ENCODE measurements at places on chromosomes 11 and 22.

- no peak for DNase-seq
Measured at GRCh38 chr11:111819829-111820237, 51.5 kb downstream of the ALG9 start.

- DNase-seq, result peak; percentile 46
Measured at GRCh38 chr11:46529095-46529905, 64.5 kb downstream of the AMBRA1 start.

- DNase-seq, result peak; percentile 96
Measured at GRCh38 chr22:46068593-46069491, 81.5 kb upstream of the PPARA start.

DNA sequence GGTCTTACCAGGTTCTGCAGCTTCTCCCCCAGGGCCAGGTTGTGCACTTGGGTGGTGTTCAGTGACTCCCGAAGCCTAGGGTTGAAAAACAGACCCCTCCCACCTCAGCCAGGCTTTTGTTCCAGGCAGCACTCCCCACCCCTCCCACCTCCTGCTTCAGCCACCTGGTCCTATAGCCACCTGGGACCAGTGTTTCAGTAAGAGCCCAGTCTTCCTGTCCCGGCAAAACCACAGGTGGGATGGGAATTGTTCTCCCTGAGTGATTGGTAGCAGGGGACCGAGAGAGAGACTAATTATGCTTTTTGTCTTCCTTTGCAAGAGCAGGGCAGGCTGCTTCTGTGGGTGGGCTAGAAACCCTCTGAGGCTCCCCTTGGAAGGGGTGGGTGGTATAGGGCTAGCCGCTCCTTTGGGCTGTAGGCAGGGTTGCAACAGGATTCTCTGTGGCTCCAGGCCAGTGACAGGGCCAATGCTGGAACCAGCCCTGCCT is 8.5 kb upstream of the NAALADL1 start:
- no peak for DNase-seq

GRCh38 chr11:61814247-61814957 is 2.4 kb downstream of the FADS1 start:
- peak; percentile 41 for DNase-seq

GRCh38 chr11:11532574-11532973 is 89.2 kb downstream of the GALNT18 start:
- DNase-seq, result peak; percentile 15

- DNase-seq, result no peak
Measured at GRCh38 chr11:16923987-16924386, 90.2 kb downstream of the PLEKHA7 start.

DNA sequence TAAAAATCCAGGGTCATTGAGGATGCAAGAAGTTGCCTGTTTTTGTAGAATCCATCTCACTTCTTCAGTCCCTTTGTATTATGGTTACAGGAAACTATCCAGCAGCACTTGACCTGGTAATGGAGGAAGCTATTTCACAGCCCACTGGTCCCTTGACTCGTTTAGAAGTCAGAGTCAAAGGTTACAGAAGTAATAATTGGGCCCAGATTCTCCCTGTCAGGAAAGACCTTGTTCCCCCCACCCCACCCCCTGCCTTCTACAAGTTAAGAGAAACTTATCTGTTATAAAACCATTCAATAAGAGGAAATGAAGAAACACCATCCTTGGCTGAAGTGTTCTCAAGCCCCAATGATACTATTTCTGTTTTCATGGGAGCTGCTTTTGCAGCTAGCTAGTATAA is 65.8 kb downstream of the CSTPP1 start:
- no peak for DNase-seq

DNA sequence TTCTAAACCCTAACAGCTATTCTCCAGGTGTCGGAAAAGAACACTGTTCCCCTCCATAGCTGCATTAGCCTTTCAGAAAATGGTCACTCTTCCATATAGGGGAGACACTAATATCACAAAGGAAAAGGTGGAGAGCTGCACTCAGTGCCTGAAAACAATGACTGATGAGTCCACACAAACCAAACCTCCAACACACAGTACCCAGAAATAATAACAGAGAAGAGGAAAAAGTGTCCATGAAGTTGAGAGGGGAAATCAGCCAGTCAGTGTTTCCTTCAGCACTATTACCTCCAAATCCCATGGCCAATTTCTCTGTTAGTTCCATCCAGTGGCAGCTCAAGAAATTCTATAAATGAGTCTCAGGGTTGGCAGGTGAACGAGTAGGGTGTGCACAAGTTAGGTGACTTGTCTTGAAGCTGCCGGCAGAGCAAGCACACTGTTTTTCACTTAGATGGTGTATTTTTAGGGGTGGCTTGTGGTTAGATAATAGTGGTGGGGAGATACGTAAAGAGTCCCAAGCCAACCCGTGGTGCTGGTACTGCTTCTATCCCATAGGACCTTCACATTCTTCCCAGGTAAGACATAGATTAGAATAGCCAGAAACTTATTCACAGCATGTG is 84.5 kb upstream of the CHRM4 start:
- no peak for DNase-seq

Measured in fibroblast of skin of back (primary cell).